Right atrium auricular region (tissue), 2 donors: ENCODE measurements at places on chromosomes 12 and 14. TPM values are rescaled to one million over a fixed set of nuclear protein-coding genes. Genes with fewer than 3 reads are reported as not detected.
A peak's percentile ranks its signal among the peaks of the same experiment; 100 is the strongest.

The NKX2-1 gene
- total RNA-seq: not detected

DNA sequence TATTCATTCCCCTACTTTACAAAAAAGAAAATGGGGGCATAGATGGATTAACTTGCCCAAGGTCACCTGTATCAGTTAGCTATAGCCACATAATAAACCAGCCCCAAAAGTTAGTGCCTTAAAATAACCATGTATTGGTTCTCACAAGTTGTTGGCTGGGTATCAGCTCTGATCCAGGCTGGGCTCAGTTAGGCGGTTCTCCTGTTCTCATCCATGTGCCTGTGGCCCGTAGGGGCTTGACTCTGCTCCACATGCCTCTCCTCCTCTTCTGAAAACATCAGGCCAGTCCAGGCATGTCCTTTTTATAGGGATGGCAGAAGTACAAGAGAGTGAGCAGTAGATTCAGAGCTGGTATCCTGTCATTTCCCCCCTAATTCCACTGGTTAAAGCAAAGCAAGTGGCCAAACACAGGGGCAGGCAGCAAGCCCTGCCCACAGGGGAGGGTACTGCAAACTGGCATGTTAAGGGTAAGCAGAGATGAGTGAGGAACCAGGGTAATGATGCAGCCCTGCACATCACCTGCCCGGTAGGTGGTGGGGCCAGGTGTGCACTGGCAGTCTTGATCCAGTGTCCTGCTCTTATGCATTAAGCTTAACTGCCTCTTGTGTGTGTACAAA is 47.9 kb upstream of the TUNAR start:
- DNase-seq: peak; percentile 9

GRCh38 chr14:58701156-58701555 is 63.4 kb downstream of the DACT1 start:
- DNase-seq: no peak

The FLRT2 gene
- 11.9 TPM for total RNA-seq

- no peak for DNase-seq
Measured at GRCh38 chr12:113179023-113179422, 6.3 kb downstream of the DDX54 start.

The PRH2 gene
- total RNA-seq: not detected

GRCh38 chr14:20578325-20578724 is 9.5 kb downstream of the RNASE11 start:
- DNase-seq: no peak

DNA sequence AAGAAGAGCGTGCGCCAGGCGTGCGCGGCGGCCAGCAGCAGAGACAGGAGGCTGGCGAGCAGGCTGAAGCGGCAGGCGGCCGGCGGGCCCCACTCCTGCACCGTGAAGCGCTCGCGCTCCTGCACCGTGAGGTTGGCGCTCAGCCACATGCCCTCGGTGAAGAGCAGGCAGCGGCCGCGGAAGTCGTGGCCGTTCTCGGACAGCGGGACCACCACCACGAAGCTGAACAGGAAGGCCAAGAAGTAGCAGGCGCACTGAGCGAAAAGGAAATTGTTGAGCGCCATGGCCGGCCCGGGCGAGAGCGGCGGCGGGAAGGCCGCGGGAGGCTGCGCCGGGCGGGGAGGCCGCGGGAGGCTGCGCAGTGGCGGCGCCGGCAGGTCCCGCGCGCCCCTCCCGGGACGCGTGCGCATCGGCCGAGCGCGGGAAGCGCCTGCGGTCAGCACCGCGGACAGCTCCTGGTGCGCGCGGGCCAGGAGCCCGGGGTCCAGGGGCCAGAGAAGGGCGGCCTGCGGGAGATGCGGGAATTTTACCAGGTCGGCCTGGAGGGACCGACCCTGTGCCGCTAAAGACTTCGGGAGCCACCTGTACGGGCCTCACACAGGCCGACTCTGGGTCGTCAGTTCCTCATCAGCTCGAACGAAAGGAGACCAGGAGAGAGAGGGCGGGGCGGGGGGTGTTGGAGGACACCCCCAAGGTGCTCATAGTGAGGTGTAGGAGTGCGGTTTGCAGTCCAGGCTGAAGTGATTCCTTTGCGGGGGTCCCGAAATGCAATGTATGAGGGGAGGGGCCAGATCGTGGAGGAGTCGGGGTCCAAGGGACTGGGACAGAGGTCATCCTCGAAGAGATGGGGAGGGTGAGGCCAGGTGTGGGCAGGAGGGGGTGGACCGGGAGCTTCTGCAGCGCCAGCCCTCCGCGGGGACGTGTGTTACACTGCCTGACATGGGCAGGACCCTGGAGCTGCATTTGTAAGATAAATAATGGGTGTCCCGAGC is at the start of gene TMEM179:
TMEM179 (minus strand) TSS at position 315 of the 992 bp plus-strand sequence; CDS start at position 284, 31 bp downstream.
- DNase-seq: no peak

- DNase-seq: no peak
Measured at GRCh38 chr14:43786066-43786762, 720.9 kb downstream of the FSCB start.

The MAPK1IP1L gene
- 111 TPM for total RNA-seq

The PSMD9 gene
- 33.2 TPM for total RNA-seq

DNA sequence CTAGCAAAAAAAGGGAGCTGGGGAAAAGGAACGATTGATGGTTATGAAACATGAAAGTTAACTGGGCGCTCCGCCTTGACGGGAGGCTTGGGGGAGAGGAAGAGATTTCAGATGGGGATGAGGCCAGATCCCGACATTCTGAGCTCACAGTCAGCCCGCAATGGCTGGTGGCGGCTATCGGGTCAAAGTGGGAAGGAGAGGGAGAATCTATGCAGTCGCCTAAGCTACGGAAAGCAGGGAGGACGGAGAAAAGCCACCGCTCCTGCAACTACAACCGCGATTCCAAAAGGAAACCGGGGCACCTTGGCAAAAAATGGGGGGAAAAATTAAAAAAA is 502 bp downstream of the MPHOSPH9 start:
- DNase-seq: no peak

The OVCH1 gene
- total RNA-seq: not detected

DNA sequence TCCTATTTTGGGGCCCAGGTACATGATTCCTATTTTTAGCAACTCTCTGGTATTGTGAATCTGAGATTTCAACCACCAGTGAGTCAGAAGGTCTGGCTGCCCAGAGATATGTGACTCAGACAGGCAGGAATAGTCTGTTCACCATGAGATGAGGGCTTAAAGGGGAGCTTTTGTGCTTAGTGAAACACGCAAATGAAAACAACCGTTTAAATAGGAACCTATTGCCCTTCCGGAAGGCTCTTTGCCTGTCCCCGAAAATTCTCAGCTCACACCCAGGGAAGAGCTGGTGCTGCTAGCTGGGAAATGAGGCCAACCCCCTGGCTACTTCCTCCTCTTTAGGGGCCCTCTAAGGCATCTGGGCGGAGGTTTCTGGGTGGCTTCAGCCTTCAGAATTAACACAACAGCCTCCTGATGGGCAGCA is 283.6 kb downstream of the CACNA1C start:
- peak; percentile 68 for DNase-seq

GRCh38 chr12:10771132-10771733 is 31.2 kb downstream of the TAS2R7 start:
- DNase-seq: no peak

The ANO2 gene
- total RNA-seq: 9.3 TPM

The GPRC5D gene
- not detected for total RNA-seq

The IGF1 gene
- 11.4 TPM for total RNA-seq

- DNase-seq: no peak
Measured at GRCh38 chr12:120801146-120801545, 75.5 kb downstream of the ACADS start.

- DNase-seq: no peak
Measured at GRCh38 chr12:132194556-132194955, 50.3 kb downstream of the NOC4L start.

DNA sequence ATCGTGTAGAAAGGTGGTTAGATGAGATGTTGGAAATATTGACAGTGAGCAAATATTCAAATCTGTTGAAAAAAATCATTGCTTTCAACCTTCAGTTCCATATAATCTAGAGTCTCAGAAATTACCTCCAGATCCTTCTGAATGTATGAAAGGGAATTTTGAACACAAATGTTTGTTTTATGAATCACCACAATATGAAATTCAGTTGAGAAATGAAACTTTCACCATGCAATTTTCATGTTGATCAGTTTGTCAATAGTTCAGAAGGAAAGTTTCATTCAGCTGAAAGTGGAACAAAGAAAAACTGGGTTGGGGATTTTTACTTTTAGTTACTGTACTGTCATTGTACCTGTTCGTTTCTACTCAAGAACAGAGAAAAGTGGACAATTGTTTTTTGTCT is 953.6 kb downstream of the SLC6A15 start:
- no peak for DNase-seq

The HSPB8 gene
- 469 TPM for total RNA-seq

DNA sequence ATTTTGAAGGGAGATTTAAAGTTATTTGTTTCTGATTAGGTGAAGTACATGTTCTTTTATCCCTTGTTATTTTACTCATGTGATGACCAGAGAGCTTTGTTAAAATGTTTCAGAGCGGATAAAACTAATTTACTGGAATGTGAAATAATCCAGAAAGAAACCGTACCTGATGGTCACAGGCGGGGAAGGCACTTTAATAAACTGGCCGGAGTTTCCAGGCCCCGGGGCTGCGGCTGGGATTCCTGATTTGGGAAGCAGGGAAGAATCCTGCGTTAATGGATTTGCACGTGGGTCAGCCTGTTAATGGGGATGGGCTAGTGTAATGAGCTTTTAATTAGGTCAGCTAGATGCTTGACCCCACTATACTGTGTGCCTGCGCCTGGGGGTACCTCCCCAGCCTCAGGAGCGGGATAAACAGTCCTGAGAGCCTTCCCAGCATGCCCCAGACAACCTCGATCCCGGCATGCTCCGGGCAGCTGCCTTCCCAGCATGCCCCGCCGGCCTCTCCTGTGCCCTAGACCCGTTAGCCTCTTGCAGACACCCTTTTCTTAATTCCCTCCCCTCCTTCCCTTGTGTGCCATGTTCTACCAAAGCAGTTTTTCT is 208.6 kb upstream of the CDKN3 start:
- no peak for DNase-seq

DNA sequence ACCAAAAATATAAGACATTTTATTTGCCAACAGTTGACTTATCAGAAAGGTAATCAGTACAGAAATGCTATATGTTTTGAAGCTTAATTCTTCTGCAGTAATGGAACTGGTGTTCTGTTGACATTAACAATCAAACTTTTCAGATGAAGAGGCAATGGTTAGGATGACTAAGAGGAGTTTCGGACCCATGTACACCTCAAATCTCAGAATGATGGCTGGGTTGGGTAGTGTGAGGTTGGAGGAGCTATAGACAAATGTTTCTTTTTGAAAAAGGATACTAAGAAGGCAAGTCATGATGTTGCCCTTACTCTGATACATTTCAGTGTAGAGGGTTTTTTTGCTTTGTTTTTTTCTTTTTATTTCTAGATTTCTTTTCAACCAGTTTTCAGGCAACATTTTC is 66.9 kb downstream of the KNTC1 start:
- DNase-seq: no peak

GRCh38 chr12:77610446-77610845 is 220.2 kb upstream of the NAV3 start:
- no peak for DNase-seq

DNA sequence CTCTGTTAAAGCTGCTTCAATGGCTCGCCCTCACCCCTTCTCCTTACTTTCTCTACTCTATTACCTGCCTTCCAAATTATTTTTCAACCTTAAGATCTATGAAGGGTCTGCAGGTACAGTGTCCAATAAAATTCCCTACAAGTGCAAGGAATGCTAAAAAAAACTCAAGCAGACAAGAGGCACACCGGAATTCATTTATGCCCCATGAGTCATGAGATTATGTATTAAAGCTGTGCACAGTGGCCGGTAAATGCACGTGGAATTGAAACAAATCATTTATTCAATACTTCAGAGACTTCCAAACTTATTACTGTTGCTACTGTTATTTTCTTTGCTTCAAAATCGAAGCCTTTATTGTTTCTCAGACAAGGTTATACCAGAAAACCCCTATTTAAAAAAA is 68.4 kb downstream of the ST8SIA1 start:
- no peak for DNase-seq

The NANOG gene
- total RNA-seq: not detected

DNA sequence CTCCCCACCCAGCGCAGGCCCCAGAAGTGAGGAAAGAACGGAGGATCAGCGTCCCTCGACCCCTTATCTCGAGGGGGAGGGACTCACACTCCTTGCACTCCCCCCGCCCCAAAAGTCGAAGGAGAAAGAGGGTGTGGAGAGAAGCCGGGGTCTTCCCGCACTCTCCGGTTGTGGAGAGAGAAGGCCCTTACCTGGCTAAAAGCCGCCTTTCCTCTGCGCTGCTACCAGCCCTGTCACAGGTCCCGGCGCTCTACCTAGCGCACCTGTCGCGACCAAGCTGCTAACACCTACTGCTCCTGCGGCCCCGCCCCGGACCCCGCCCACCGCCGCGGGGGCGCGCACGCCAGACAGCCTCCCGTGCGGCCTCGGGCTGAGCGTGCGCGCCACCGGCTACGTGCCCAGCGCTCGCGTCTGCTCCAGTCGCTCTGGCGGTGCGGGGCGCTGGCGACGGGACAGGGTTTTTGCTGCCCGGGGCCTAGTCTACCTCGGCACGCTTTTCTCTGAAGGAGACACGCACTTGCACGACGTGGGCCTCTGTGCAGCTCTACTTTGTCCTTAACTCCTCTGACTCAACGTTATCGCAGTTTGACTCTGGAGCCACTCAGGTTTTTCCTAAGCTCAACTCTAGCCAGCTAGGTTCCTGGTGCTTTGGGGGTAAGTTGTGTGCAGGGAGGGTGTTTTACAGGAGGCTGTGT is at the start of gene LIMA1:
LIMA1 (minus strand) TSS at position 292 of the 695 bp plus-strand sequence. CDS start 34,769 bp downstream, outside the sequence.
- DNase-seq: peak; percentile 84

- DNase-seq: no peak
Measured at GRCh38 chr12:57753756-57754337, 1.1 kb upstream of the MARCHF9 start.

The SLC10A1 gene
- total RNA-seq: 0.16 TPM

The HIGD1C gene
- total RNA-seq: not detected

The ART4 gene
- total RNA-seq: 25.9 TPM

DNA sequence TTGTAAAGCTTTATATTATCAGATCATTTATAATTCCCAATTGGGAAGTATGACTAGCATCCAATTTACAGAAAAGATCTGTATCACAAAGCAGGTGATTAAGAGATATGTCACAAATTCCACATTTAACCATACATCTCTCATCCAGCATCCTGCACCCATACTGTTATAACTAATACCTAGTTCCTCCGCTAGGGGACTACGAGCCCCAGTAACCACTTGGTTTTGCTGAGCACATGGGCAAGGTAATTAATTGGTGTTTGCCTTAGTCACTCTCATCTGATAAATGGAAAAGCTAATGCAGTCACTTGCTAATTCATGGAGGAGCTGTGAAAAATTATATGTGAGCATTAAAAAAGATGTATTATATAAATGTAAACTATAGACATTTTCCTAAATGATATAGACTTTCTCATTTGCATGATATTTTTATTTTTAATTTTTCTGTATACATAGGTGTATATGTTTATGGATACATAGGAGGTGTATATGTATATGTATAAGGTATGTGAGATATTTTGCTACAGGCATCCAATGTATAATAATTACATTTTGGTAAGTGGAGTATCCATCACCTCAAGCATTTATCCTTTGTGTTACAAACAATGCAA is 1031.8 kb downstream of the GALC start:
- no peak for DNase-seq

The KLHL33 gene
- 0.44 TPM for total RNA-seq

The CCDC77 gene
- total RNA-seq: 3.2 TPM
